ENCODE measurements at places on chromosomes 12 and 14.

- DNase-seq, result no peak
Measured at GRCh38 chr12:34597548-34598351, 575.5 kb downstream of the ALG10 start.

GRCh38 chr12:6606331-6607131 lies 648 bp downstream of the CHD4 start:
- no peak for DNase-seq

GRCh38 chr14:88227693-88228092 lies 95.4 kb downstream of the KCNK10 start:
- DNase-seq, result no peak

- DNase-seq, result no peak
Measured at GRCh38 chr14:95234426-95234825, 77.1 kb upstream of the DICER1 start.

GRCh38 chr12:122208073-122208820 lies 4.7 kb downstream of the B3GNT4 start:
- no peak for DNase-seq

- DNase-seq, result peak; percentile 50
Measured at GRCh38 chr12:106144847-106145246, 6.1 kb upstream of the NUAK1 start.

- DNase-seq, result peak; percentile 73
Measured at GRCh38 chr12:49188201-49188915, 522 bp downstream of the TUBA1A start.

DNA sequence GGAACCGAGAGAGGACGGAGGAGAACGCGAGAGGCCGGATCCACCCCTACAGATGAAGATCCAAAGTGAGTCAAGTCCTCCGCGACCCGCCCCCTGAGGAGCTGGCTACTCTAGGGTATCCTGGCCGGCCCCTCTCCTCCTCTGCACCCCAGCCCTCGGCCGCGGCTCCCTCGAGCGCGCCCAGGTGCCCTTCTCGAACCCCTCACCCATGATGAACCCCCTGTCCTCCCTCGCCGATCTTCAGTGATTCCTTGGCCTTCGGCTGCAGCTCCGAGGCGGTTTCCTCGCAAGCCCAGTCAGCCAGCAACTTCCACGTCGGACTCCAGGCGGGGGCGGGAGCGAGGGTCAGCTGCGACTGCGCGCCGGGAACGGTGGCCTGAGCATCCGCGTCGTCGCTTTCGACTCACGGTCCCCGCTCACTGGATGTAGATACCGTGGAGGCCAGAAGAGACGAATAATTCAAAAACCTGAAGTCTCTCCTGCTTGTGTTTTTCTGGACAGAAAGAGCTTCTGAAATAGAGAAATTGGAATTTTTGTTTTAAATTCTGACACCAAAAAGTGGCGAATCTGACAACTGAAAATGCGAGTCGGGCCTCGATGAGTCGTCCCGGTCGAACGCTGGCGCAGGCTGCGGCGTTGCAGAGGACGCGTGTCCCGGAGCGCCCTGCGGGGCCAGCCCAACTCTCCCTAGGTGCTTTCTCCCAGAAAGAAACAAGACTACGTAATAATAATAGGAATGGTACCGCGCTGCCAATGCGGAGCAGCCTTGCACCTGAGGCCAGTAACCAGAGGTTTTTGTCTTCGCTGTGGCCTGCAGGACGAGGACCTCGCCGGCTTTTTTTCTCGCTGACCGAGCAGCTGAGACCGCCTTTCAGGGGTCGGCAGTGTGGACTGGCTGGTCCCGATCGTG lies at the start of gene ARL1:
Gene ARL1 (minus strand): TSS at position 337 of the 910 bp plus-strand sequence. CDS start 127 bp downstream, at position 210.
- DNase-seq, result peak; percentile 78

All from HT1080 (cell line).